ENCODE measurements at places on chromosomes 4 and X.

GRCh38 chr4:78468272-78468671 lies 83.3 kb upstream of the ANXA3 start:
- no peak for DNase-seq

GRCh38 chr4:65007841-65008439 lies 598.7 kb upstream of the TECRL start:
- DNase-seq = no peak

DNA sequence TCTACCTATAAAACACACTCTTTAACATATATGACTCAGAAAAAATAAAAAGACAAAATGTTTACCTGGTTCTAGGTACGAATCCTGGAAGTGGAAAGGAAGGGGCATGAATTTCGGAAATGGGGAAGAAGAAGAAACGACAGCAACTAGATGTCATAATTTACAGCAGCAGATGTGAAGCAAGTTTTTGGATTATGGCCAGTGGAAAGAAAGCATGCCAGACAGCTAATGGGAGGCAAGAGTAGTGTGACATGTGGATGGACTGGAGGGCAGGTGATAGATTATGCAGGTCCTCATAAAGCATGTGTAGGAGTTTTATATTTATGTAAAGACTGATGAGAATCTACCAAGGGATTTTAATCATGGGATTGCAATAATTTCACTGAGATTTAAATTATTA lies 279.0 kb upstream of the TACR3 start:
- DNase-seq = no peak

DNA sequence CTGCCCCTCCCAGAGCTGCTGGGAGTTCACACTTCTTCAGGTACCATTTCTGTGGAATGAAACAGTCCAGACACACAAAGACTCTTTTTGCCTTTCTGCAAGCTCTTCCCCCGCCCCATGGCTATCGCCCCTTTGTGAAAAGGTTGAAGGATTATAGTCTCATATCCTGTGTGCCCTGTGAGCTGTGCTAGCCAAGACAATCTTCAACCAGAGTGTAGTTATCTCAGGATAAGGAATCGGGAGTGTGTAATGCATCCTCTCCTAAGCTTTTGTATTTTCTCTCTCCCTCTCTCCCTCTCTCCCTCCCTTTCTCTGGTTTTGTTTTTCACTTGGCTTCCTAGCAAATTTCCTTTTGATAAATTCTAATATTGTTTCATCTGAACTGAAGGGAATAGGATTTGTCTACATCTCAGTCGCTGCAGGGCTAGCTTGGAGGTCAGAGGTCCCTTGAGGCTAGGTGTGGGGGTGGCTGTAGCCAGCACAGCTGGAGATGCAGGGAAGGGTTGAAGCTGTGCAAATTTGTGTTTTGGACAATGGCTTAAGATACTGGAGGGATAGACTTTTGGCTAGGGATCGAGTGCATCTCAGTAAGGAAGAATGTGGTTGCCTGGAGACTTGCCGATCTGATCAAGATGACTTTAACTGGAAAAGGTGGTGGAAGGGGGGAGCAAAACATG lies 74.6 kb upstream of the NALF2 start:
- DNase-seq = no peak

- no peak for DNase-seq
These were observed 80.0 kb downstream of the IL21 start for GRCh38 chr4:122540838-122541237.

DNA sequence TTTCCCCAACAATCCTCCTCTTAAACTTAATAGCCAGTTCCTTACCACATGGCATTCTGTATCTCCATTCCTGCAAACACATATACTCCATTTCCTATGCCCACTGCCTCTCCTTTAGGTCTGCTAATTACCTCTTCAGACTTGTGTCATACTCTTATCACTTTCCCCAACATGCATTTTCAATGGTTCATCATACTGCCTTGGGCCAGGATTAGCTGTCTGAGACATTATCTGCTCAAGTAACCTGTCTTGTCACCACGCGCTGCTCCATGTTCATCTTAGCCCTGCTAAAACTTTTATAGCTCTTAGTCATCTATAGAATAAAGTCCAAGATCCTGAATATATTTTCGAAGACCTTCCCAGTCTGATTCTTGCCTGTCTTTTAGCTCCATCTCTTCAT lies 224.1 kb upstream of the GK2 start:
- DNase-seq = no peak

GRCh38 chr4:26083987-26084386 lies 170.0 kb downstream of the SMIM20 start:
- no peak for DNase-seq

- DNase-seq = no peak
These were observed 10.0 kb upstream of the ASMTL start for GRCh38 chrX:1462596-1463251.

GRCh38 chr4:161555689-161556660 lies 607.8 kb downstream of the FSTL5 start:
- DNase-seq = no peak

- no peak for DNase-seq
These were observed 63.9 kb upstream of the CT45A1 start for GRCh38 chrX:135649561-135649960.

GRCh38 chrX:128728943-128729342 lies 676.7 kb upstream of the ACTRT1 start:
- DNase-seq = no peak

DNA sequence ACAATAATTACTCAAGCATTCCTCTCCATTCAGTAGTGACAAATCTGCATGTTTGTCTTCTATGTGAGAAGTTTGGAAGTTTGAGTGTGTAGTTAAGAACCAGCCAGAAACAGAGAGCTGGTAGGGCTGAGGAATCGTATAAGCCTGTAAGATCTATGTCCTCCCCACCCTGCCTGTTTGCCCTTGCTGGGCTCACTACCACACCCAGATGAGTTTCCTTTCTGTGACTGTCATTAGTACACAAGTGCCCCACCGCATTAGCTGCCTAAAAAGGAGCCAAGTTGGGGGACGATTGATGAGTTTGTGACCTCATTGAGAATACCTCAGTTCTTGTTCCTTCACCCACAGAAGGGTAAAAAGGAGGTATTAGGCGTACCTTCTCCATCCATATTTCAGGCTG lies 28.3 kb downstream of the DOCK11 start:
- DNase-seq = no peak

GRCh38 chr4:40462326-40462725 lies 127.2 kb downstream of the CHRNA9 start:
- DNase-seq = no peak

DNA sequence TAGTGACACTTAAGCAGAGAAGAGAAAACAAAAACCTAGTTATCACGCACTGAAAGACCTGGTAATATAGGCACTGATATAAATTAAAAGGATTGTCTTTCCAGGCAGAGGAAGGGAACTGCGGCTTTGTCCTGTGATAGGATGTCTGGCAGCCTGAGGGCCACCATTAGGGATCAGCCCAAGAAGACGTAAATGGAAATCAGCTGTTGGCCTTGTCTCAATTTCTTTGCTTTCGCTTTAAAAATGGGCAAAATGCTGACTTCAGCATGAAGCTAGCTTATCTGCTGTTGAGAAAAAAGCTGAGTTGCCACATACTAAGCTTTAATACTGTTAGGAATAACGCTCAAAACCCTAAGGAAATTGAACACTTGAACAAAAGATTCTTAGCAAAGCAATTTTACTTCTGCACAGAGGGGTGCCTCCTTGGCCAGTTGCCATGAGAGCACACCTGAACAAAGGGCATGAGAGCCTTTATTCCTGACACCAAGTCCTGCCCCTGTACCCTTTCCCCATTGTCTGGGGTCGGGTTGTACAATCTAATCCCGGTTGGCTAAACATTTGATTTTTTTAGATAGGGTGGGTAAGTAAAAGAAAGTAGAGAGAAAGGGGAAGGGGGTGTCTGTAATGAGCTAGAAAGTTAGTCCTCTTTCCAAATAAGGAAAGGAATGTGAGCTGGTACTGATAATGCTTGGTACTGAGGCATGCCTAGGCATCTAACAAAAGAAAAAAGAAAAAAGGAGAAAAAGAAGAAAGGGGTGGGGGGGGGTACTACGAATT lies 85.1 kb upstream of the UCP1 start:
- DNase-seq = no peak

DNA sequence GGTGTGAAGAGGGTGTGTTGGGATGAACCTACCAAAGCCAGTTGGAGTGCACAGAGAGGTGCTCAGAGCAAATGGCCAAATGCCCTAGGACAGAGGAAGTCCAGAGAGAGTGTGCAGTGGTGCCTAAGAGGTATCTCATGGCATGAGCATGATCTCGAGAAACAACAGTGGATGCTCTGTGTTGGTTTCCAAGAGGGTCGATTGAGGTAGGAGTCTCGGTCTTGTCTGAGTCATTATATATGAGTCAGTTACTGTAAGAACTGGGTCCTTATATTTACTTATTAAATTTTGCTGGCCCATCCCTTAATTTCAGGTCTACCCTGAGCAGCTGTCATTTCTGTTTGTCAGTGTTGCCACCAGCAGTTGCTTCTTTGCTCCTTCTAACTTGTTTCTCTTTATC lies 86.6 kb upstream of the TMEM150C start:
- no peak for DNase-seq

DNA sequence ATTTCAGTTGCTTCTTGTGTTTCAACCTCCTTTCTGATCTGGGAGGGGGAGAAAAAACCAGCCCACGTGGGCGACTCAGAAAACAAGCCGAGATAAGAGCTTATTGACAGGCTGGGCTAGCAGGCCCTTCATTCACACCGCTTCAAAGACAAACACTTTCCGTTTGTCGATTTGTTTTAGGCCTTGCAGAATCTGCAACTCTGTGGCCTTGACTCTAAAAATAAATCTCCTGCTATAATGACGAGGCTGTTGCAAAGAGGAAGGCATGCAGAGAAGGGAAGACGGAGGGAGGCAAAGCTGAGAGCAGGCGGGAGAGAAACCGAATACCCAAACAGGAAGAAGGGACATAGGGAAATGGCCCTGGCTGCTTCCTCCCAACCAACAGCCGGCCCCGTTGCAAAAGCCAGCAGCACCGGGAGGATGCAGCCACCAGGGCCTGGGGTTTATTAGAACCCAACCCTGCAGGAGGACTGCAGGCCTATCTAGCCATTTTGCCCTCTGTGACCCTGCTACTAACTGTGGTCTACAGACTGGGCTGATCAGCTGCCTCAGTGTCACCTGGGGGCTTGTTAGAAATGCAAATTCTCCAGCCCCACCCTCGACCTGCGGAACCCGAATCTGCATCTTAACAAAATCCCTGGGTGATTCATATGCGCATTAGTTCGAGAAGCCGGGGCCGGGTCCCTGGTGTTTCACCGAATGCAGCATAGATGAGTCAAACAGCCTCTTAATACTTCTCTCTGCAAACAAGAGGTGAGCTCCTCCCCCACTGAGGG lies 325.5 kb downstream of the BCOR start:
- DNase-seq = no peak

DNA sequence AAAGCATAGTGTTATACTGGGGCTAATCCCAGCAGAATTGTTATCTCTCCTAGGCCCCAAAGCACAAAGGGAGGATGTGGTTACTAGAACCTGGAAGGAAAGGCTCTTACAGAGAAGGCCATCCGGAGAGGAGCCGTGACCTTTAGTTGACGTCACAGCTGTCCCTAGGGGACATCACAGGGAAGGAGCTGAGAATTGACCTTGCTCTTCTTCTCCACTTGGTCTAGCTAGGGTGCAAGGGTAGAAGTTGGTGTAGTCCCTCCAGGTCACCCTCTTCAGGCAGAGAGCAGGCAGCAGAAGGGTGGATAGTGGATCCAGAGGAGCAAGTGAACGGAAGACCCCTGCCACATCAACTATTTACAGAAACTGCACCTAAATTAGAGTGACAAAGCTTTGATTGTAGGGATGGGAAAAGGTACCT lies 22.8 kb upstream of the FGF2 start:
- no peak for DNase-seq

DNA sequence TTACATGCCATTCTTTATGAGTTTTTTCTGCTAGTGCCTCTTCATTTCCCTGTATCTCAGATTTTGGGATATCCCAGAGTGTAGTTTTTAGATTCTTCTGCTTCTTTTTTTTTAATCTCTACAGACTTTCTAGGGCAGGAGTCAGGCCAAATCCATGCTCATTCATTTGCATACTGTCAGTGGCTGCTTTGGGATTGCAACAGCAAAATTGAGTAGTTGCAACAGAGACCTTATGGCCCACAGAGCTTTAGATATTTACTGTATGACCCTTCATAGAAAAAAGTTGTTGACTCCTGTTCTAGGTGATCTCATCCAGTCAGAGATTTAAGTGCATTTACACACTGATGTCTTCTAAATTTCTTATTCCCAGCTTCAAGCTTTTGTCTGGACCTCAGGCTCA lies 35.3 kb downstream of the ARFIP1 start:
- no peak for DNase-seq

- DNase-seq = no peak
These were observed 24.4 kb downstream of the ADGRL3 start for GRCh38 chr4:61224573-61224972.

GRCh38 chr4:16788868-16789267 lies 109.6 kb downstream of the LDB2 start:
- DNase-seq = no peak

DNA sequence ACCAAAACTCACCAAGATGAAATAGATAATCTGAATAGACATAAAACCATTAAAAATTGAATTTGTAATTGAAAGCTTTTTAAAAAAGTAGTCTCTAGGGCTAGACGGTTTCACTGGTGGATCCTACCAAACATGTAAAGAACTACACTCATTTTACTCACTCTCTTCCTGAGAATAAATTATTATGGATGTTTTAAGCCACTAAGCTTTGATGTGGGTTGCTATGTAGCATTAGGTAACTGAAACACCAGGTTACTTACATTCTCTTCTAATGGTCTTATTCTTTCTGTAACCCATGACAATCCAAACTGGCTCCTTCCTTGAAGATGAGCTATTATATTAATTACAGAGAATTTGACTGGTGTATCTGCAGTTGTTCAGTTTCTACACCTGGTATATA lies 385.1 kb downstream of the PPP1R2C start:
- DNase-seq = no peak

DNA sequence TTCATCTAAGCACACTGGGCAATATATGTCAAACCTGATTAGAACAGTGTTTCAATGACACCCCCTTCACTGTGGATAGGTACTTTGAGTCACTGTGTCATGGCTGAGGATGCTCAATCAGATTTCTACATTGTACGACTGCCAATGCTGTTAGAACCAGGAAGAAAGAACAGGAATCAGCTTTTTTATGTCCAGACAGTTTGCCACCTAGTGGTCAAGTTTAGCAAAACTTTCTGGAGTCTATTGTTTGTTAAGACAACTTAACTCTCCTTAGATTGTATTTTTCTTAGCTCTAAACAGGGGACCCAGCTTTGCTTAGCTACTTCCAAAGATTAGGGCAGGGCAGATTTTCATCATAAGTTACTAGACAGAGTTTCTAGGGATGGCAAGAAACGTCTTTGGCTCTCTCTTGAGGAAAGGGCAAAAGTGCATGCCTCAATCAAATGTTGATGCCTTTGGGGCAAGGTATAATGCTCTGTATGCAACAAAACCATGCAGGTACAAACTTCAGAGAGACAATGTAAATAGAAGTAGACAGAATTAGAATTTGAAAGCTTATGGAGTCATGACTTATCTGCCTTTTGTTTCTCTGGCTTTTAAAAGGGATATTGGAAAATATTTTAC lies 40.5 kb upstream of the BMP3 start:
- no peak for DNase-seq
